ENCODE measurements at places on chromosomes 16 and 17. TPM values are rescaled to one million over a fixed set of nuclear protein-coding genes. Genes with fewer than 3 reads are reported as not detected.

The C17orf58 gene
- polyA plus RNA-seq = 7.5 TPM

The UBTF gene
- polyA plus RNA-seq = 35.2 TPM

The TBC1D3 gene
- polyA plus RNA-seq = not detected

The SCIMP gene
- 0.29 TPM for polyA plus RNA-seq

The NPIPA8 gene
- 15.6 TPM for polyA plus RNA-seq

The CCL3 gene
- polyA plus RNA-seq = 0.89 TPM

The DNAAF1 gene
- polyA plus RNA-seq = 0.39 TPM

The PIMREG gene
- 1.7 TPM for polyA plus RNA-seq

The RAB11FIP4 gene
- 5.0 TPM for polyA plus RNA-seq

The C17orf50 gene
- polyA plus RNA-seq = 0.14 TPM

The RNF157 gene
- polyA plus RNA-seq = 0.44 TPM

The KRT40 gene
- 0.18 TPM for polyA plus RNA-seq

The TBX2 gene
- 6.2 TPM for polyA plus RNA-seq

The KCTD5 gene
- polyA plus RNA-seq = 25.4 TPM

The IGFALS gene
- polyA plus RNA-seq = 0.01 TPM

The EDC4 gene
- polyA plus RNA-seq = 27.7 TPM

The NAGPA gene
- polyA plus RNA-seq = 9.6 TPM

The ABAT gene
- polyA plus RNA-seq = 9.5 TPM

The CRYBA1 gene
- polyA plus RNA-seq = not detected

The NXPH3 gene
- polyA plus RNA-seq = 2.2 TPM

The SCN4A gene
- polyA plus RNA-seq = 0.08 TPM

The RTN4RL1 gene
- polyA plus RNA-seq = 2.0 TPM

The RAB37 gene
- polyA plus RNA-seq = 0.86 TPM

The TEX14 gene
- 0.02 TPM for polyA plus RNA-seq

The NPIPA5 gene
- polyA plus RNA-seq = 18.2 TPM

The NLRC3 gene
- 0.41 TPM for polyA plus RNA-seq

The GUCY2D gene
- 0.19 TPM for polyA plus RNA-seq

The SP6 gene
- polyA plus RNA-seq = 6.1 TPM

The AANAT gene
- not detected for polyA plus RNA-seq

The RAP1GAP2 gene
- polyA plus RNA-seq = 5.1 TPM

The CD300LG gene
- polyA plus RNA-seq = 0.47 TPM

The HOXB1 gene
- polyA plus RNA-seq = 1.0 TPM

The CDRT15 gene
- polyA plus RNA-seq = not detected

The CASKIN1 gene
- 0.81 TPM for polyA plus RNA-seq

The PLEKHH3 gene
- polyA plus RNA-seq = 84.6 TPM

The NECAB2 gene
- not detected for polyA plus RNA-seq

The P2RX1 gene
- 5.9 TPM for polyA plus RNA-seq

The ITGB3 gene
- 1.0 TPM for polyA plus RNA-seq

The KRTAP2-3 gene
- polyA plus RNA-seq = not detected

The FBXW10B gene
- 9.1 TPM for polyA plus RNA-seq

The ZNRF1 gene
- 39.5 TPM for polyA plus RNA-seq

The SMIM36 gene
- not detected for polyA plus RNA-seq

The TK1 gene
- 37.4 TPM for polyA plus RNA-seq

The NARF gene
- polyA plus RNA-seq = 53.3 TPM

The HOXB7 gene
- 0.27 TPM for polyA plus RNA-seq

The NUBP1 gene
- 27.4 TPM for polyA plus RNA-seq

The KRTAP1-5 gene
- 0.09 TPM for polyA plus RNA-seq

The GPRC5C gene
- polyA plus RNA-seq = 6.7 TPM

The KRTAP2-1 gene
- polyA plus RNA-seq = not detected

The HS3ST3A1 gene
- 1.7 TPM for polyA plus RNA-seq

The PARD6A gene
- 1.2 TPM for polyA plus RNA-seq

The ALOX12B gene
- polyA plus RNA-seq = 2.4 TPM

The FBXO39 gene
- 0.61 TPM for polyA plus RNA-seq

The KRT17 gene
- polyA plus RNA-seq = 92.9 TPM

The RCVRN gene
- 0.18 TPM for polyA plus RNA-seq

The NTN3 gene
- not detected for polyA plus RNA-seq

The SPIRE2 gene
- polyA plus RNA-seq = 6.4 TPM
